Left lobe of liver (tissue), 2 donors: ENCODE measurements at places on chromosomes 12 and 14. TPM values are rescaled to one million over a fixed set of nuclear protein-coding genes. Genes with fewer than 3 reads are reported as not detected.
A peak's percentile ranks its signal among the peaks of the same experiment; 100 is the strongest.

DNA sequence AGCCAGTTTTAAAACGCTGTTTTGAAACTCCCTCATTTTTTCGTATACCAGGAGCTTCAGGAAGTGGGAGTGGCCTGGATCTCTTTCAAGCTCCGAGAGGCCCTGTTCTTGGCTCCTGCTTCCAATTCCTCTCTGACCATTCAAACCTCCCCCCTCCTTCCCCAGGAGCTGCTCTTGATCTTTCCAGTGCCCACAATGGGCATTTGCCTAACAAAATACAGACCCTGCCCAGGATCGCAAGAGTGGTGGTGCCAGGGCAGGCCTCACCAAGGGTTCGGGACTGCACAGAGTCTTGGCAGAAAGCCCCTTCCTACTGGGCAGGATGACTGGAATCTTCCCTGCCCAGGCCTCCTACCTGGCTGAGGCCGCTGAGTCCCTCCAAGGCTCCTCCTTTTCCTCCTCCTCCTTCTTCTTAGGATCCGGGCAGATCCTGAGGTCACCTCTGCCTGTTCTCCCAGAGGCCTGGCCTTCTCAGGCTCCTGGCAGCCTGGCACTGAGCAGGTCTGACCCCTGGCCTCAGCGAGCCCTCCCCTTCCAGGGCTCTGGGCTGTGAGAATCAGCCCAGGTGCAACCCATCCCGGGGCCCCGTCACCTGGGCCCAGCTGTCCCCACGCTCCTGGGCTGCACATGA lies 46.9 kb upstream of the NOS1 start:
- peak; percentile 76 for DNase-seq

- no peak for DNase-seq
Observed at GRCh38 chr14:70905301-70905700, 2.0 kb upstream of the PCNX1 start.

- no peak for DNase-seq
Observed at GRCh38 chr14:47226877-47227520, 448.4 kb downstream of the MDGA2 start.

- no peak for DNase-seq
Observed at GRCh38 chr14:75609606-75610475, 31.4 kb downstream of the FLVCR2 start.

GRCh38 chr12:84222841-84223240 lies 689.8 kb downstream of the SLC6A15 start:
- DNase-seq, result no peak

- no peak for DNase-seq
Observed at GRCh38 chr14:75198291-75198933, 22.0 kb upstream of the TMED10 start.

DNA sequence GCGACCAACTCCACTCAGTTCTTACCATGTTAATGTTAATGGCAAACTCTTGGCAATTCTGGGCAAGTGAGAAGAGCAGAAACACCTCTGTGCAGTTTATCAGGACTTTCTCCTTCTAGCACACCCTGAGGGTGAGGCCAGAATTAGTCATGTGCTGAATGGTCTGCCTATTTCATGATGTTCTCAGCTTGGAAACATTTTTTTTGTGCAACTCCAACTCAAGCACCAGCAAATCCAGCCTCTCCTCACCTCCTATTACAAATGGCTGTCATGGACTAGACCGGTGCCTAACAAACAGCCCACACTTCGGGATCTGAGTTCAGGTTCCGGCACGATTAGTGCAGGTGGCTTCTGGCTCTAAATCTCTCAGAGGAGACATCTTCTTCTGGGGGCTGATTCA lies 246.0 kb downstream of the ZFP36L1 start:
- no peak for DNase-seq

DNA sequence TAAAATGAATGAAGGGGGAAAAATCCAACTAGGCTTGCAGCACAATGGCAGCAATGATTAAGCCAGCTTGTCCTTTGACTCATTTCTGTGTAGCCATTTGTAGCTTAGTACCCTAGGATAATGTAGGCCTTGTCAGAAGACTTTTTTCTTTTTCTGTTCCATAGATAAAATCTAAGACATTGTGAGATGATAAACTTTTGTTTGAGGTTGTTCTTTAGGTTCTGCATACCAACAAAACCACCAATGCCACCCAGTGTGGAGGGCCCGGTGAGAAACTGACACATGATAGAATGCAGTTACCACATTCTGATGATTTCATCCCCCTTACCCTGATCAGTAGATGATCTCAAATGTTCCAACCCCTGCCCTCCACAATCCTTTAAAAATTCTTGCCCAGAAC lies 6.6 kb upstream of the KLRD1 start:
- DNase-seq, result no peak

DNA sequence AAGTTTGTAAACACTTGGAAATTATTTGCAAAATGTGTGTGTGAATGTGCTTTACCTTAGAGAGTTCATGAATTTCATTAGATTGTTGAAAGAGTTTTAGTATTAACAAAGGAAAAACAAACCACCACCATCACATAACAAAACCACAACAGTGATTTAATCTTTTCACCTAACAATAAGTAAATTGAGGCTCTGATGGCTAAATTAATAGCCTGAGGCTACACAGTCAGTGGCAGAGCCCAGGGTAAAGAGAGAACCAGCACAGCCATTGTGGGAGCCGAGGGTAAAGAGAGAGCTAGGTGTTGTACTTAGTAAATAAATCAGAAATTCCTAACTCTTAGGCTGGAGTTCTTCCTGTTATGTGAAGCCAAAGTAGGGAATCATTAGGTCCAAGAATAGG lies 51.2 kb upstream of the CAPRIN2 start:
- DNase-seq, result no peak

- DNase-seq, result no peak
Observed at GRCh38 chr14:28373721-28374120, 392.9 kb upstream of the FOXG1 start.

Gene PMCH
- total RNA-seq, result not detected

Gene CTSG
- 0.55 TPM for total RNA-seq

Gene AEBP2
- 8.5 TPM for total RNA-seq

Gene SLC5A8
- not detected for total RNA-seq

Gene IFI27L1
- 5.9 TPM for total RNA-seq

Gene TAS2R7
- not detected for total RNA-seq

Gene SMCO2
- not detected for total RNA-seq
